ENCODE measurements at places on chromosomes 7 and 10.

DNA sequence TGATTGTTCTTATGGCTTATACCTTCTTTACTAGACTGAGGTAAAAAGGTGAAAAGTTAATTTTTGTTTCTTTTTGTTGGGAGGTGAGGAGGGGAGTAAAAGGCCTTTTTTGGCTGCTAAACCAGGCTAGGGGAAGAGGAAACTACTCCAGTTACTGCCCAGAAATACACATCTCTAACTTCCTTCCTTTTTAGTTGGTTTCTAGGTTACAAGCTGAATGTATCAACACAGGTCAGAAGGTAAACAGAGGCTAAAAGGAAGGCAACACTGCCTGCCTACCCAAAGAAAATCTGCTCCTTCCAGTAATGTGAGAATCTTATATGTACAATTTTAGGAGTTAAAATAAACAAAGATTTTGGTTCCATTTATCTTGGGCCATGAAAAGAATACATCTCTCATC lies 140.4 kb downstream of the NRBF2 start:
- no peak for DNase-seq

DNA sequence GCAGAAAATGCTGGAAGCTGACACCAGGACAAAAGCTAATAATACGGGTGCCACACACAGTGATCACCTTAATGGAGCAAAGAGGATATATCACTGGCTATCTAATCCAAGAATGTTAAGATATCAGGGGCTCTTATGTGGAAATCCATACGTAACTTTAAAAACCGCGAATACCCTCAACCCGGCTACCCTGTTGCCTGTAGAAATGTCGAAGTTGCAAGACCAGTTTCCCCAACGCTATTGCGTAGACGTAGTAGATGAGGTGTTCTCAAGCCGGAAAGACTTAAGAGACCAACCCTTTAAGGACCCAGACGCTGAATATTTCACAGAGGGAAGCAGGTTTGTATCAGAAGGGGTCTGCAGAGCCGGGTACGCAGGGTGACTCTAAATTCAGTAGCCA lies 7.9 kb upstream of the CYREN start:
- no peak for DNase-seq

DNA sequence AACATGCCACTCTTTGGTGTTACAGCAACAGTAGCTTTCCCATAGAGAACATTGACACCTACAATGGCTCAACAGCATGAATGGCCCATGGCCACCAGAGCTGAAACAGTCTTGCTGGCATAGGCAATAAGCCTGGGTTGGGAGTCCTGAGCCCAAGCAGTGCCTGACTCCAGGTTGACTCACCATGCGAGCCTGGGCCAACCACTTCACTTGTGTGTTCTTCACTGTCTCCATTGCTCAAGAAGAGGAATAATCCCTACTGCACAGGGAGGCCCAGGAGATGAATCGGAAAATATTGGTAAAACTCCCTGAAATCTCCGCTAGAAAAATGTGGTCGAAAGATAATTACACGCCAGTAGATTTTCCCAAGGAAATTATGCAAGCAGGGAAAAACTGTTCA lies 89.2 kb upstream of the INHBA start:
- DNase-seq, result no peak

- DNase-seq, result no peak
Observed at GRCh38 chr7:107232568-107233090, 63.8 kb downstream of the HBP1 start.

DNA sequence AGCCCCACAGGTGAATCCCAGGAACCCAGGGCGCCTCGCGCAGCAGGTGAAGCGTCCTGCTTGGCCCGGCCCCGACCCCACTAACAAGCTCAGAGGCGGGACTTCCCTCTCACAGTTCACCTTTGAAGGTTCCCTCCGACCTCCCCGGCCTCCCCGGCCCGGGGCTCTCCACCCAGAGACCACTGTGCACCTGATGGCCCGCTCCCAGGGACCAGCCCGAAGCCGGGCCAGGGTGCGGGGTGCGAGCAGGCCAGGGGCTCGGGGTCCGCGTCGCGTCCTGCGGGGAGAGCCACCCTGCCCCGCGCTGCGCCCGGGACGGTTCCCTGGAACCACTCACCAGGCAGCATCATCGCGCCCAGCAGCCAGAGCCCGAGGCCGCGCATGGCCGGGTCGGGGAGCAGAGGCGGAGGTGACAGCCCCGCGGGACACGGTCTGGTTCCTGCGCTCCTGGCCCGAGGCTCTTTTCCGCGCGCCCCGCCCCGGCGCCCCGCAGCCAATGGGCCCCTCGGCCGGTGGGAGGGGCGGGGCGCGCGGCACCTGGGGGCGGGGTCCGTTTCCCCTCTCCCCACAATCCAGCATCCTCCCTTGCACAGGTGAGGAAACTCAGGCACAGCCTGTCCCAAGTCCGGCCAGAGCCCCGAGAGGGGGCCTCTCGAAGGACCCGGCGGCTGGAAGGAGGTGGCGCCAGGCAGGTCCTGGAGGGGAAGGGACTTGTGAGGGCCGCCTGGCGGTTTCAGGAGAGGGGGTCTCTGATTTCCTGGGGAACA lies at the start of gene ADAM8:
TSS of gene ADAM8 (minus strand) at position 434 of the 767 bp plus-strand sequence. CDS start at position 383, 51 bp downstream.
- DNase-seq, result no peak

DNA sequence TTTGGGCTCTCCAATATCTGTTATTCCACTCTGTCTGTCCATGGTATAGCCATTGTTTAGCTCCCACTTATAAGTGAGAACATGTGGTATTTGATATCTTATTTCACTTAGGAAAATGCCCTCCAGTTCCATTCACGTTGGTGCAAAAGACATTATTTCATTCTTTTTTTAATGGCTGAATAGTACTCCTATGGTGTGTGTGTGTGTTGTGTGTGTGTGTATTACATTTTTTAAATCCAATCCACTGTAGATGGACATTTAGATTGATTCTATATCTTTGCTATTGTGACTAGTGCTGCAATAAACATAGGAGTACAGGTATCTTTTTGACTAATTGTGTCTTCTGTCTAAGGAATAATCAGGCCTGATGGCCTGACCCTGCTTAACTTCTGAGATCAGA lies 7.4 kb upstream of the CPED1 start:
- DNase-seq, result no peak

DNA sequence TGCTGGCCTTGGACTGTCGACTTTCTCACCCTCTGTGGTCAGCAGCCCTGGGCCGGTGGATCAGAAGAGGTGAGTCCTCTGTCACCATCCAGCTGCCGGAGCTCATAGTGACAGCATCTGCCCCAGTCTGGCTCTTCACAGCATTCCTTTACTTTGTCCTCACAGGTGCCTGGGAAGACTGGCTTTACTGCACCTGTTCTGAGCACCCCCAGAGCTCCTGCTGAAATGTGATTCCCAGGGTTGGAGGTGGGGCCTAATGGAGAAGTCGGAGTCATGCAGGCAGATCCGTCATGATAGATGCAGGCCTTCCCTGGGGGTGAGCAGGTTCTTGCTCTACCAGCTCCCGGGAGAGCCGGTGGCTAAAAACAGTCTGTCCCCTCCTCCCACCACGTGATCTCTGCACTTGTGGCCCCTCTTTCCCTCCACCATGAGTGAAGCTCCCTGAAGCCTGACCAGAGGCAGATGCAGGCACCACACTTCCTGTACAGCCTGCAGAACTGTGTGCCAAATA lies 171.5 kb downstream of the ZMYND11 start:
- no peak for DNase-seq

DNA sequence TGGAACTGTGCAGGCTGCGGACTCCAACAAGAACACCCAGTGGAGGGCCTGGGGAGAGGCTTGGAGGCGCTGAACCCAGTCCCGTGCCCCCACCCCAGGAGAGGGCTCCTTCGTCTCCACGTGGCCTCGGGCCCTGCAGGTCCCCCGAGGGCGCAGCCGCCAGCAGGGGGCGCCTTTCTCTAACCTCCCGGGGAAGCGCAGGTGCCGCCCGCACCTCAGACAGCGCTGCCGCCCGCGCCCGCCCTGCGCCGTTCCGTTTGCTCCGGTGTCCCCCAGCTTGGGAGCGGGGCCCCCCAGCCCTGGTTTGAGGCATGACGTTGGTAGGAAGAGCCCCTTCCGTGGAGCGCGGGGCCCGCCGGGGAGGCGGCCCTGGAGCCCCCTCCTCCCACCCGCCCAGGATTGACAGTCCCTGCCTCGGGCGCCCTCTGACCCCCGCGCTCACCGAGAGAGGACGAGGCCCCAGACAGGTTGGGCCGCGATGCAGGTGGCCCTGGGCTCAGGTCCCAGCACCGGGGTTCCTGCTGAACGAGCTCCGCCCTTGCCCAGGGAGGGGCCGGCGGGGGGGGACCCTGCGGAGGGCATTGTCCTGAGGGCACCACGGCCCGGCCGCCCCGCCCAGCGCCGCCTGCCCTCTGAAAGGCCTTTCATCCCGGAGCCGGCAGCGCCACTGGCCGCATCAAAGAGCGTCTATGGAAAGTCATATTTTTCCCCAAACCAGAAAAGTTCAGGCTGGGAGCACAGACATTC lies 42.8 kb downstream of the FOXL3 start:
- DNase-seq, result peak; percentile 79

DNA sequence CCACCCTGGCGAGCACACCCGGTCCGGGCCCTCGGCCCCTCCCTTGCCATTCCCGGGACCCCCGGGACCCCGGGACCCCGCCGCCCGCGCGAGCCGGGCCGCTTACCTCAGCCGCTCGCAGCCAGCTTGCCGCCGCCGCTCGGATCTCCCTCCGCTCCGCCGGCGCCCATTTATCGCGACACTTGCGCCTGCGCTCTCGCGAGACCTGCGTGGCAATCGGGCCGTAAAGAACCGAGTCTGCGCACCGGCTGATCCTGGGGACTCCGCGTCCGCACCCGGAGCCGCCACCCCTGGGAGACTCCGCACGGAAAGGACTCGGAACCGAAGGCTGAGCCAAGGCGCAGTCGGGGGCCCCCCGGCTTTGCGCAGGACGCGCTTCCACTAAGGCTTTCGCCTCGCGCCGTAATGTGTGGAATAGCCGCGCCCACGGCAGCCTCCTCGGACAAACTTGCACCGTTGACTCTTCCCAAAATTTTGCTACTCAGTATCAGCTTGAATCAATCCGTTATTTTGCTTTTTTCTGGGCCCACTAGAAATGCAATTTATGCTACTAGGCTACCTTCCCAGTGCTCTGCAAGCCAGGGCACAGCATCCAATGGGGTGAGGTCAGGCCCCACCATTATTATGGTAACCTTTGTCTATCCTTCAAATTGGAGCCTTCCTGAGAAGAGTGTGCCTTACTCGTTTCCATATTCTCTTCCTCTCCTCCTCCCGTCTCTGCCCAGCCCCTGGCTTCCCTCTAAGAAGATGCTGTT lies at the start of gene MAD1L1:
TSS of gene MAD1L1 (minus strand) at position 180 of the 755 bp plus-strand sequence. CDS start 2,812 bp downstream, outside the sequence.
- peak; percentile 71 for DNase-seq

GRCh38 chr10:93072713-93073538 lies 767 bp upstream of the CYP26A1 start:
- no peak for DNase-seq

DNA sequence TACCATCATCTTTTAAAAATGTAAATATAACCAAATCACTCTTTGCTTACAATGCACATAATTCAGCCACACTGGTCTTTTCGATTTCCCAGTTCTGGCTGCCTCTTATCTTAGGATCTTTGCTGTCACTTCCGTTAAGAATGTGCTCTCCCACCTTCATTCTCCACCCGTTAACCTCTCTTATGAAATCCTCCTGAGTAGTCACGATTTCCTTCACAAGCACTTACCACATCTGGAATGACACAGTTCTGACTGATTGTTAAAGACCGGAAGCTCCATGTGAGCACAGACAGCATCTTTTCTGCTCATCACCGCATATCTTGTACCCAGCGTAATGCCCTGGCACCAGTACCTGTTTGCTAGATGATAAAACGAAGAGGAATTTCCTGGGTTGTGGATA lies 84.3 kb downstream of the CUL2 start:
- DNase-seq, result no peak

GRCh38 chr10:115665549-115665948 lies 572.4 kb downstream of the ATRNL1 start:
- no peak for DNase-seq

DNA sequence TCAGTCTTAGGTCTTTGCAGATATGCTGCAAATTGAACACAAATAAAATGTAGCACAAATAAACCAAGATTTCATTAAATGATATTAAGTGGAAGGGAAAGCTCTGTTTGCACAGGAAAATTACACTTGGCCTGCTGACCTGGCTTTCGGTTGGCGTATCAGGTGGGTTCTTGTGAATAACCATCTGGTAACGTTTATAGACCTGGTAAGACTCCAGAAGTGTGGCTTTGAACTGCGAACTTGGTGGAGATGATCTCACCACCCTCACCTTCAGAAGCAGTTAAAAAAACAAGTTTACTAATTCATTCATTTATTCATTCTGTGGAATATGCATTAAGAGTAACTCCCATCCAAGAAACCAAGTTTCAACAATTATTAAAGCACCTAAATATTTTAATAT lies 28.1 kb downstream of the ATE1 start:
- DNase-seq, result no peak

GRCh38 chr10:12406764-12407400 lies 57.5 kb downstream of the CAMK1D start:
- no peak for DNase-seq

GRCh38 chr10:105973360-105973759 lies 1191.1 kb downstream of the SORCS1 start:
- no peak for DNase-seq

DNA sequence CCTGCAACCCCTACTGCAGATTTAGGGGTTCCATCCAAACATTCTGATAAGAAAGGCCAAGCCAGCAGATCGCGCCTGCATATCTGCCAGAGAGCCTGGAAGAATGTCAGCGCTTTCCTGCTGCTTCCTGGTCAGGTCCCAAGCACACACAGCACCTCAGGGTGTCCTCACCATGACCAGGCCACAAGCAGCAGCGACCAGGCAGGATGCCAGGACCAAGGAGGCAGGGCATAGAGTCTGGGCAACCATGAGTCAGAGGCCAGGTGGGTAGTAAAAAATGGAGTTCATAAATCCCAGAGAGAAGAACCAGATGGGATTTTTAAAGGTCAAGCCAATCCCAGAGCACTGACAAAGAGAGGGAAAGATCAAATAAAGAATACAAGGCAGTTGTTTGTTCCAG lies 5.5 kb upstream of the FAM131B start:
- DNase-seq, result no peak

DNA sequence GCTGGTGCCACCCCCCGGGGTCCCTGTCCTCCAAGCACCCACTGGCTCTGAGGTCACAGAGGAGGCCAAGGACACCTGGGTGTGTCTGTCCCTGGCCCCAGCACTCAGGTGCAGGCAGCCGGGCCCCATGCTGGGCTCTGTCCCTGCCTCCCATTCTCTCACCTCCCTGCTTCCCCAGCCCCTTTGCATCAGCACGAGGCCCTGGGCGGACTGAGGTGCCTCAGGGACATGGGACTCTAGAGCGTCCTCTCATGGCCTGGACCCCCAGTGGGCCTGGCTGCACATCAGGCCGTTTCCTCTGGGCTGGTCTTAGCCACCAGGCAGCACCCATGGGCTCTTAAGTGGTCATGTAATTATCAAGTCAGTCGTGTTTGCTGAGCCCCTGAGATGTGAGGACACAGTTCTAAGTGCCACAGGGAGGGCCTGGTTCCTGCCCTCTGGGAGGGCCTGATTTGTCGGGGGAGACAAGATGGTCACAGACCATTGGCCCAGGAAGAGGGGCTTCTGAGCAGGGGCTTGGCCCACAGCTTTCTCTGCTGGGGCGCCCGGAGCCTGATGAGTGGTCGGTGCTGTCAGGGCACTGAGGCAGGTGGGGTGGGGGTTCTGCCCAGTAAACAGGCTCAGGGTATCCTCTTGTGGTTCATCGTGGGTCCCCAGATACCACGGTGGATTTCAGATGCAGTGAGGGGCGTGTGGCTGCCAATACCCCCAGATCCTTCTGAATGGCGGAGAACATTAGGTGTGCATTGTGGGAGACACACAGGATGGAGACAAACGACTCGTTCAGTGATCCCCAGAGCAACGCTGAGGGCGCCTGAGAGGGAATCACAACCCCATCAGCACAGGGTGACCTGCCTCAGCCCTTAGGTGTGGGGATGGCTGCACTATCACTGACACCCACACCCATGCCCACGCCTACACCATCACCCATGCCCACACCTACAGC lies 152.5 kb downstream of the WDR37 start:
- DNase-seq, result no peak
